T-helper 2 cell treated with Interferon-gamma antibody and Interleukin-4, amounts not matched to agents 5 μg/mL and 100 μg/mL, for 36 hours (primary cell): ENCODE measurements at places on chromosomes 1 and 21.
A peak's percentile ranks its signal among the peaks of the same experiment; 100 is the strongest.

DNA sequence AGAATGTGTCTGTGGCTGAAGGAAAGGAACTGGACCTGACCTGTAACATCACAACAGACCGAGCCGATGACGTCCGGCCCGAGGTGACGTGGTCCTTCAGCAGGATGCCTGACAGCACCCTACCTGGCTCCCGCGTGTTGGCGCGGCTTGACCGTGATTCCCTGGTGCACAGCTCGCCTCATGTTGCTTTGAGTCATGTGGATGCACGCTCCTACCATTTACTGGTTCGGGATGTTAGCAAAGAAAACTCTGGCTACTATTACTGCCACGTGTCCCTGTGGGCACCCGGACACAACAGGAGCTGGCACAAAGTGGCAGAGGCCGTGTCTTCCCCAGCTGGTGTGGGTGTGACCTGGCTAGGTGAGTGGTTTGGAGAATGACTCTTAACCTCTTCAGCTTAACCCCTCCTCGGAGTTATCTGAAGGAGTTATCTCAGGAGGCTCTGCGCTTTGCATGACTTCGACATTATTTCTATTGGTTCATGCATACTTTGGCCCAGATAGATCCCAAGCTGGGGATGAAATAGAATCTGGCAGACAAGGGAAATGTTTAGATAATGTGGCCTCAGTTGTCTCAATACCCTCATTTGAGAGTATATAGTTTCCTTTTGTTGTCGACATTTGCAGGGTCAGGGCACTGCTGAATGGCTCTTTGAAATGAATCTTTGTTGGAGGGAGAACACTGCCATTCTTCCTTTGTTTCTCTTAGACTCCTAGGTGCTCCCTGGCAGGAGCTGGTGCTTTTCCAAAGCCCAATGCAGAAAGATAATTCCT is 39.7 kb downstream of the PTGFRN start:
- H3K4me1 ChIP-seq, result peaks cover 10% of the 10 kb centered on the region
- no peak overlapping the region for H3K27ac ChIP-seq
- H3K4me3 ChIP-seq, result no peak overlapping the region
- no peak for DNase-seq

- peaks cover 33% of the 10 kb centered on the region for H3K4me1 ChIP-seq
- no peak overlapping the region for H3K27ac ChIP-seq
- peaks cover 15% of the 10 kb centered on the region for H3K27me3 ChIP-seq
- H3K36me3 ChIP-seq, result no peaks in the 10 kb centered on the region
- H3K4me3 ChIP-seq, result peak overlapping the region; percentile 87
Observed at GRCh38 chr1:112395256-112395820, 676 bp upstream of the CTTNBP2NL start.

GRCh38 chr1:17224434-17224833 is 19.5 kb downstream of the PADI1 start:
- no peaks in the 10 kb centered on the region for H3K36me3 ChIP-seq
- H3K4me3 ChIP-seq, result no peak overlapping the region
- H3K27me3 ChIP-seq, result no peaks in the 10 kb centered on the region
- no peaks in the 10 kb centered on the region for H3K4me1 ChIP-seq

DNA sequence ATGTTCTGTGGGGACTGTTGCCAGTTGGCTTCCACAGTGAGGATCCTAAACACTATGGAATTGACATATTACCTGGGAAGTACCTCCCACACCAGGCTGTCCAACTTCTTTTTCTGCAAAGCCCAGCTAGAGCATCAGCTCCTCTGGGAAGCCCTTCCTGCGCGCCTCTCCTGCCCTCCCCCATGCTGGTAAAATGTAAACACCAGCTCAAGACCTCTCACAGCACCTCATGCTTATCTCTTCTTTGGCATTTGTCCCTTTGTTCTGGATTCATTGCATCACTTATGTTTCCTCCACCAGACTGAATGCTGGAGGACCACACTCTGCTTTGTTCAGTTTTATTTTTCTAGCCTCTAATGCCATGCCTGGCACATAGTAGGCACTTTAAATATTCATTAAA is 172.1 kb downstream of the HHAT start:
- H3K4me3 ChIP-seq, result no peak overlapping the region
- peaks cover 4% of the 10 kb centered on the region for H3K27me3 ChIP-seq
- H3K36me3 ChIP-seq, result no peaks in the 10 kb centered on the region
- no peak overlapping the region for H3K27ac ChIP-seq
- no peaks in the 10 kb centered on the region for H3K4me1 ChIP-seq
- DNase-seq, result no peak

- H3K27me3 ChIP-seq, result peaks cover 6% of the 10 kb centered on the region
- H3K36me3 ChIP-seq, result no peaks in the 10 kb centered on the region
- no peaks in the 10 kb centered on the region for H3K4me1 ChIP-seq
- no peak overlapping the region for H3K4me3 ChIP-seq
Observed at GRCh38 chr1:18705811-18706210, 75.2 kb downstream of the PAX7 start.

DNA sequence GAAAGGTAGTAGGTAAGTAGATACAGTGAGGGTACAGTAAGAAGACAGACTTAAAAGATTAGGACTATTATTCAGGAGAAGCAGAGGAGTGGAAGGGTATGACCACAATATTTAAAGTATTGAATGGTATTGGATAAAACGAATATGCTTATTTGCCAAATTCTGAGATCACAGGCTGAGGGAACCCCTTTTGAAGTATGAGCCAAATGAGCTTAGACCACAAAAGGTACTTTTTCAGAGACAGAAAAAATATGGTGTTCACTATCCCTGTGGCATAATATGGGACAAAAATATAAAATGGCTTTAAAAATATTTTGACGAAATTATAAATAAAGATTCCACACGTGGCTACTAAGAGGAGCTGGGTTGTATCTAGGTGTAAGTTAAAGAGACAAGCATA is 880 bp upstream of the MTF2 start:
- no peaks in the 10 kb centered on the region for H3K27me3 ChIP-seq
- no peak for DNase-seq
- peaks cover 31% of the 10 kb centered on the region for H3K4me1 ChIP-seq
- peak overlapping the region; percentile 90 for H3K27ac ChIP-seq
- H3K4me3 ChIP-seq, result peak overlapping the region; percentile 95
- peaks cover 6% of the 10 kb centered on the region for H3K36me3 ChIP-seq

GRCh38 chr1:221503268-221503667 is 238.6 kb downstream of the DUSP10 start:
- H3K27ac ChIP-seq, result no peak overlapping the region
- no peaks in the 10 kb centered on the region for H3K4me1 ChIP-seq
- peaks cover 7% of the 10 kb centered on the region for H3K27me3 ChIP-seq
- H3K4me3 ChIP-seq, result no peak overlapping the region
- no peaks in the 10 kb centered on the region for H3K36me3 ChIP-seq

DNA sequence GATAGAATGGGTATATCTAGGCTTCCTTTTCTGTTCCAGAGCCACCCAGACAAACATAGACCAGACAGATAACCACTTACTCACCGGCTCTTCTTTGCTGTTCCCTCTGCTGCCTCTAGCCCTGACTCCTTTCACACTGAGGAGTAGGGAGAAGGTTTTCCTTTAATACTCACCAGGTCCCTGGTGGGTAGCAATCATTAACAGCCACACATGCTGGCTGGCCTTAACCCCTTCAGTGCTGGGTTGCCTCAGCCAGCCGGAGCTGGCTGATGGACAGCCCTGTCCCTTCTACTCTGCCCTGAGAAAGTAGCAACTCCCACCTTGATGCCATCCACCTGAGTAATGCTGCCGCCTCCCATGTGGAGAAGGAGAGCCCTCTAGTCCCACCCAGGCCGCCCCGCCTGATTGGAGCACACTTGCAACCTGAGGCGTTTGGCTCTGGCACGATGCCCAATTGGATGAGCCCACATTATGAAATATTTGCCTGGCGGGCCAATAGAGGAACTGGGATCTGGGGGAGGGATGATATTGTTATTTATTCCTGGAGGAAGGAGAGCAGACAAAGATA is 71.6 kb downstream of the PLEKHA6 start:
- H3K27ac ChIP-seq, result no peak overlapping the region
- no peak for DNase-seq
- H3K4me3 ChIP-seq, result no peak overlapping the region
- peaks cover 11% of the 10 kb centered on the region for H3K4me1 ChIP-seq

DNA sequence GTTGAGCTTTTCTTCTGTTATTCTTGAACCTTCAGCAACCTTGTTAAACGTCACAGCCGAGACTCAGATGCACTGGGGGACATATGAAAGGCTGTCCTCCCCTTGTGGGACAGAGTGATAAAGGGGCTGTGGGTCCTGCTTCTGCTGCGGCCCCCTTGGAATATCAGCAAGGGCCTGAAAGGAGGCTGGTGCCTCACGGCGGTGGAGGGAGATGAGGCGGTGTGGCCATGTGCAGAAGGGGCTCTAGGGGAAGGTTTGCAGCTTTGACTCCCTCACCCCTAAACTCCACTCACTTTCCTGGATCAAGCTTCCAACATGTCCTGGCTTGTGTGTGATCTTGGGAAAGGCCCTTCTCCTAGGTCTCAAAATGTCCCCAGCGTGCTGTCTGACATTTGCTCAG is 270.7 kb upstream of the CSF3R start:
- no peak for DNase-seq
- no peak overlapping the region for H3K4me3 ChIP-seq
- H3K27ac ChIP-seq, result no peak overlapping the region
- peaks cover 4% of the 10 kb centered on the region for H3K27me3 ChIP-seq
- no peaks in the 10 kb centered on the region for H3K36me3 ChIP-seq
- no peaks in the 10 kb centered on the region for H3K4me1 ChIP-seq

GRCh38 chr1:207745285-207745684 is 6.6 kb upstream of the CD46 start:
- H3K27ac ChIP-seq, result no peak overlapping the region
- H3K36me3 ChIP-seq, result no peaks in the 10 kb centered on the region
- DNase-seq, result no peak
- peaks cover 13% of the 10 kb centered on the region for H3K4me1 ChIP-seq
- H3K4me3 ChIP-seq, result no peak overlapping the region

GRCh38 chr1:27556781-27557595 is 47.0 kb downstream of the AHDC1 start:
- peak; percentile 63 for DNase-seq
- H3K4me3 ChIP-seq, result peak overlapping the region; percentile 71
- peaks cover 6% of the 10 kb centered on the region for H3K36me3 ChIP-seq
- peak overlapping the region; percentile 89 for H3K27ac ChIP-seq

- no peak for DNase-seq
- no peak overlapping the region for H3K4me3 ChIP-seq
- no peaks in the 10 kb centered on the region for H3K4me1 ChIP-seq
- no peak overlapping the region for H3K27ac ChIP-seq
- no peaks in the 10 kb centered on the region for H3K36me3 ChIP-seq
Observed at GRCh38 chr1:152735648-152736047, 22.2 kb upstream of the KPRP start.

- H3K27me3 ChIP-seq, result no peaks in the 10 kb centered on the region
- H3K4me1 ChIP-seq, result no peaks in the 10 kb centered on the region
- DNase-seq, result no peak
- H3K36me3 ChIP-seq, result peaks cover 45% of the 10 kb centered on the region
- H3K4me3 ChIP-seq, result no peak overlapping the region
- H3K27ac ChIP-seq, result no peak overlapping the region
Observed at GRCh38 chr1:6086762-6087376, 41.2 kb downstream of the KCNAB2 start.

DNA sequence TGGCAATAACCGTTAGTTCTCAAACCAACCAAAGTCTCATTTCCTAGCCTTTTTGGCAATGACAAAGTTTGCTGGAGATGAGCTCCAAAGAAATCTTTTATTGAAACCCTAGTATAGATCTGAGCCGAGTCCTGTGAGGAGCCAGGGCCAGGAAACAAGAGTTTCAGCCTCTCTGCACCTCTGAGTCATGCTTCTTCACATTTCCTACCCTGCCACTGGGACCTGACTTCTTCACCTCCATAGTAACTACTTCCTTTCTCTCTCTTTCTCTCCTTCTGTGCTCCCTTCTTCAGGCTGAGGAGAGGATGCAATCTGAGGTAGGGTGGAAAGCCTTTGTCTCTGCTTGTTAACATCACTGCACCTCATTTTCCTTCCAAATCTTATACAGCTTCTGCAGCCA is 38.7 kb upstream of the IPO9 start:
- no peaks in the 10 kb centered on the region for H3K36me3 ChIP-seq
- peaks cover 6% of the 10 kb centered on the region for H3K4me1 ChIP-seq
- no peaks in the 10 kb centered on the region for H3K27me3 ChIP-seq
- H3K27ac ChIP-seq, result no peak overlapping the region
- no peak for DNase-seq
- H3K4me3 ChIP-seq, result no peak overlapping the region

GRCh38 chr1:223837687-223838086 is 8.1 kb downstream of the TP53BP2 start:
- no peak overlapping the region for H3K4me3 ChIP-seq
- peaks cover 17% of the 10 kb centered on the region for H3K4me1 ChIP-seq
- DNase-seq, result no peak
- H3K27ac ChIP-seq, result no peak overlapping the region

DNA sequence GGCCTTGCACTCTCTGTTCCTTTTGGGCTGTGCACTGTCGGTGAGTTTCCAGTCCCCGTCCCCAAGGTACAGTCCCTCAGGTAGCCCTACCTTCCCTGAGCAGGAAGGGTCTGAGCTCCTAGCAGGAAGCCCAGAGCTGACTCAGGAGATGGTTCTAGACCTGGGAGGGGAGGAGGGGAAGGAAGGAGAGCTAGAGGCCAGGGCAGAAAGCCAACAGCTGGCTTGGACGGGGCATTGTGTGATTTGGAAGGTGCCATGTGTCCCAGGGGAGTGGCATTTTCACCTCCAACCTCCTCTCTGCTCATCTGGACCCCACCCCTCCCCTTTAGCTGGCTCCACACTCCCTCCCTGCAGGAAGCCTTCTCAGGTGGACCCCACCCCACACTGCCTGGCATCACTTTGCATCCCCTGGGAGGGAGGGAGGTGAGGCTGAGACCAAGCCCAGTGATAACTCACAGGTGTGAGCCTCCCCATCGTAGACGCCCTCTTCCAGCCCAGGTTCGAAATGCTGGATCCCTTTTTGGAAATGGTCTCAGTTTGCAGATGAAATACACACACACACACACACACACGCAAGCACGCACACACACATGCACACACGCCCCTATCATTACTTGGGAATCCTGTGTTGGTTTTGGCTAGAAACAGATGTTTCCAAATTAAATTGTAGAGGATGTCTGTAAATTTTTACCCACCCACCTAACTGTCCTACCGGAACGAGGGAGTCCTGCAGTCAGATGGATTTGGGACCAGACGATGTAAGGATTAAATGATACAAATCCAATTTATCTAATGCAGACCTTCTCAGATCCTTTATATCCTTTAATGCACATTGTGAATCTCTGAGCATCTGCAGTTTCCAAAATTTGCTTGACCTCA is 19.7 kb upstream of the IFNLR1 start:
- H3K27me3 ChIP-seq, result peaks cover 9% of the 10 kb centered on the region
- H3K4me1 ChIP-seq, result no peaks in the 10 kb centered on the region
- H3K27ac ChIP-seq, result no peak overlapping the region
- H3K4me3 ChIP-seq, result no peak overlapping the region
- H3K36me3 ChIP-seq, result no peaks in the 10 kb centered on the region
